RWPE1 (cell line): ENCODE measurements at places on chromosomes 12 and 14.
A peak's percentile ranks its signal among the peaks of the same experiment; 100 is the strongest.

- DNase-seq = no peak
Measured at GRCh38 chr14:67729072-67729885, 27.6 kb downstream of the RDH12 start.

DNA sequence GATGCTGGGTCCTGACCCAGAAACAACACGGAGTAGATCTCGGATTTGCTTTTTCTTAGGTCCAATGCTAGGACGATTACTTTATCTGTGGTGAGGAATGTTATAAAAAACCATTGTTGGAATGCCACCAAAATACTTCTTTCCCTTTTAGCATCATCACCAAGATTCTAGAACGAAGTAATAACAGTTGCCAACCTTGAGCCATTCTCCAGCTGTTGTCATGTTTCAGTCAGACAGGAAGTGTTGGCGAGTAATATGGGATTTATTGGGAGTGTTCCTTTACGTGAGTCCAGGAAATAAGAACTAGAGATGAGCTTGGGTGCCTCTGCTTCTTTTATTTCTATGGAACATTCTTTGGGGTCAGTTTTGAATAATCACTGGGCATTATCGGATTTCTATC is 892.9 kb downstream of the DIO2 start:
- DNase-seq = no peak

DNA sequence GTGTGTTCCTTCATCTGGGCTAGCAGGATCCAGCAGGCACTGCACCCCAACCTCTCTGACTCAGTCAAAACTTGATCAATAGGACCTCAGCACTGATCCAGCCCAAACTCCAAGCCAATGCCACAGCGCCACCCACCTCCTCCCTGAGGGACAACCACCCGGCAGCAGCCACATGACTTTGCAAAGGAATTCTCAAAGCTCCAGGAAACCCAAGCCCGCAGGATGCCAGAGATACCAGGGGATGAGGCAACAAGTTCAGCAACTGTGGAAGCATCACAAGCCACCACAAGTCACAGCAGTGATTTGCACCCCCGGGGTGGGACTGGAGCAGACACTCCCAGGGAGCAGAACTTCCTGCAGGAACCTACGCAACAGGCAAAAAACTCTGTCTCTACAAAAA is 37.3 kb downstream of the ACTN1 start:
- peak; percentile 88 for DNase-seq

- DNase-seq = no peak
Measured at GRCh38 chr12:62584619-62585018, 118.0 kb downstream of the MON2 start.

DNA sequence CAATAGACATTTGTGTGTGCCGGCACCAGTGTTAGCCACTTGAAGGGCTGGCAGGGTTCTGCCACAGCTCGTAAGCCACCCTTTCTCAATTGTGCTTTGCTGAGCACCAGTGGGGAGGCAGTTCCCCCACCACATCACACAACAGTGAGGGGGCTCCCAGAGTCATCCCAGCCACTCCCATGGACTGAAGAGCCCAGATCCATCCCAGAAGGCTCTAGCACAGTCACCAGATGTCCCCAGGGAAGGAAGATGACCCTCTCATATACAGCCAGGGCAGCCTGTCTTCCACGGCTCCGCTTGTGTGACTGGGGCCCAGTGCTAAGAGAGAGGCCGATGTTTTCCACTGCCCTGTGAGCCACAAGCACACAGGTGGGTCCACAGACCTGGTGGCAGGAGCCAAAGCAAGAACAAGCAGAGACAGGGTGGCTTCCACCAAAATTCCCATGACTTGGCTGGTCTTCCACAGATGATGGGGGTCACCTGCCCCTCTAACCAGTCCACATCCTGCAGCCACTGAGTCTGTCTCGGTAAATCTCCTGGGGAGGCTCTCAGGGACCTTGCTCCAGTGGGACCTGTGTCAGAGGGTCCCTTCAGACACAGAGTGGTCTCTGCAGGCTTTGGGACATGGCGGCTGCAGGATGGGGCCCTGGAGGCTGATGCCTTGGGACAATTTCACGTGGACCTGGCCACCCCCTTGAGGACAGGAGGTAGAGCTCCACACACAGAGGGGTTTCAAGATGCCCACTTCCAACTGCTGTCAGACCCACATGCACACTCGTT is 71.9 kb upstream of the DDX11 start:
- no peak for DNase-seq

DNA sequence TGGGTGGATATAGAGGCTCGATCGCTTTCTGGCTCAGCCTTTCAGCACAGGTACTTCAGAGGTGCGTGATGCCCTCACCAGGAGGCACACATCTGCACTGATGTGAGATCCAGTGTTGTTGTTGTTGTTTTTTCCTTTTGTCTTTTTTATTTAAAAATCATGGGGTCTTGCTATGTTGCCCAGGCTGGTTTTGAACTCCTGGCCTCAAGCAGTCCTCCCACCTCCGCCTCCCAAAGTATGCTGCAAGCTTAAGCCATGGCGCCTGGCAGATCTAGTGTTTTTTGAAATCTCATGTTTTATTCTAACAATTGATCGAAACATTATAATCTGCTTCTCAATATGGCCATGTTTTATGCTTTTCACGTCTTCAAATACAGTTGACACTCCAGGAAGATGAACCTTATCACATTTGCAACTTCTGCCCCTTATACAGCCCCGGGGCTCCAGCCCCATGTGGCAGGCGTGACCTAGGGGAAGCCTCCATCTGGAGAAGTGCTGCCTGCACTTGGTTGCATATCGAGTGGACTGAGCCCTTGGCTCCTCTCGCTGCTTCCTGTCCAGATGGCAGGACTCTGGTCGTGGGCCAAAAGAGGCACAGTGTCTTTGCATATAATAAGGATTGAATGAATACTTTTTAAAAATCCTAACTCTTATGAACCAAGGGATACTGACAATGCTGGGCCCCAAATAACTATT is 71.7 kb downstream of the TRAF3 start:
- no peak for DNase-seq

- no peak for DNase-seq
Measured at GRCh38 chr12:82659343-82660207, 27.1 kb upstream of the TMTC2 start.

DNA sequence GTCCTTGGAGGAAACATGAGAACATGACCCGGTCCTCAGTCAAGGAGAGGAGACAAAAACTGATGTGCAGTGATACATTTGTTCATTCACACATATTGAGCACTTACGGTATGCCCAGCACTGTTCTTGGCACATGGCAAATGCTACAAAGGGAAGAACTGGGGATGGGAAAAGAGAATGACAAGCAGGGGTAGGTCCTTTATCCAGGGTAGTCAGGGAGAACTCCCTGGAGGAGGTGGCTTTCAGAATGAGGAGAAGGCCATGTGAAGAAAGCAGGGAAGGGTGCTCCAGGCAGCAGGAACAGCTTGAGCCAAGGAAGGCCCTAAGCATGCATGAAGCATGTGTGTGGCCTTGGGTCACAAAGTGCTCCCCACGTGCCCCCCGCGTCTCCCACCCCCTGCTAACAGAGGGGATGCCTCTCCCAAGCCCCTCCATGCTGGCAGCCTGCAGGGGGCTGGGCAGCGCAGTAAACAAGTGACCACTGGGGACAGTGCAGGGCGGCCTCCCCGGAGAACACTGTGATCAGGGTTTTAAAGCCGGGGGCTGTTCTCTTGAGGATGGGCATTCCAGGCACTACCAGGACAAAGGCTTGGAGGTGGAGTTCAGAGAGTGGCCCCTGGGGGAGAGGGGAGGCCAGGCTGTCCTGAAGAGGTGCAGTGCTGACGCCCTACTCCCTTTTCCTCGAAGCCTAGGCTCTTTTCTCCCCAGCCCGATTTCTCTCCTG is 71.0 kb downstream of the PHETA1 start:
- no peak for DNase-seq

- DNase-seq = no peak
Measured at GRCh38 chr14:36324897-36325296, 4.5 kb upstream of the MBIP start.
